Suppressor macrophage treated with lipopolysaccharide for 1 hour (primary cell): ENCODE measurements at places on chromosomes 5 and 9.

DNA sequence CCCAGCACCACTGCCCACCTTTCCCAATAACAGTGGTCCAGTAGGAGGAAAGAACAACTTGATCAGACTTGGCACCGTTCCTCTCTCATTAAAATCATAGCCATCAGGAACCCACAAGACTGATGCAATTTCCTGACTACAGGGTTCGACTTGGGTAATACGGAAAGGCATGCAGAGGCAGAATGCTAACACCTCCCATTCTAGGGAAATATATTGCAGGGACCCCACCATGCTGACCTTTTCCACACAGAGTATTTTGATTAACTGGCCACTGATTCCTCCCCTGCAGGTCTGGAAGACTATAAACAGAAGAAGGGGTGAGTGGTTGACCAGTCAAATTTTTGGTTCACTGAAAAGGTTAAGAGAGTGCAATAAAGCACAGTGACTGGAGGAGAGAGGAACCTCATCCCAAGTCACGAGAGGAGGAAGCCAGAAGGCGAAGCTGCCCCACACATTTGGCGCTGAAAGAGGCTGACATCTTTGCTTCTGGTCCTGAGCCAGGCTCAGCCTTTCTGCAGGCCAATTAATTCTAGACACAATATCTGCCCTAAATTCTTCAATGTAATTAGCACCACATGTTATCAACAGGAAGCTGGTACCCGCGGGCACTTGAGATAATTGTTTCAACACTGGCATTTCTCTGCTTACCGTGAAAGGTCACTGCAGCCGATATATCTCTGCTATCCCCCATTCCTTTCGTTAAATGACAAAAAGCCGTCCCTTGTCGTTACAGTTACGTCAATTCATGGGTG is 64.7 kb upstream of the SPOCK1 start:
- DNase-seq: peak; percentile 53

GRCh38 chr9:31325778-31326177 is 1058.7 kb upstream of the ACO1 start:
- DNase-seq: no peak

DNA sequence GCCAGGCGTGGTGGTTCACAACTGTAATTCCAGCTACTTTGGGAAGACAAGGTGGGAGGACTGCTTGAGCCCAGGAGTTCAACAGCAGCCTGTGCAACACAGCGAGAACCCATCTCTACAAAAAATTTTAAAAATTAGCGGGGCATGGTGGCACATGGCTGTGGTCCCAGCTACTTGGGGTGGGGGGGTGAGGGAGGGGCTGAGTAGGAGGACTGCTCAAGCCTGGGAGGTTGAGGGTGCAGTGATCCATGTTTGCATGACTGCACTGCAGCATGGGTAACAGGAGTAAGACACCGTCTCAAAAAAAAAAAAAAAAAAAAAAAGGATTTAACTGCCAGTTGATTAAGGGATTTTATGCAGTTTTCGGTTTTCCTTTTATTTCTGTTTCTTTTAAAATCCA is 65.0 kb downstream of the PTBP3 start:
- DNase-seq: no peak

DNA sequence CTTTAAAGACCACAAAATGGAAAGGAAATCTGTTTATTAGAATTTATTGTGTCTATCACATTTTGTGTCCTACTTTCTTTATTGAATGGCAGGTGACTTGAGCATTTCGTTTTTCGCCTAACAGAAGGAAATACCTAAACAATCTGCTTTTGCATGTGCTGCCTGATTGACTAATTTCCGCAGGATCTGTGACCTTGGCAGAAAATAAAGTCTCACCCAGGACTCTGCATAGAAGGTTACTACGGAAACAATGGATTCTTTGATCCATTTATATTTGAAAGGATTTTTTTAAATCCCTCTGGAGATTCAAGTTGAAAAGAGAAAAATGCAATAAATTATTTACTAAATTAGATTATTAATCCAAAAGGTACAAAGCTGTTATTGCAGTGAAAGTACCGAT is 61.0 kb upstream of the CAST start:
- no peak for DNase-seq

DNA sequence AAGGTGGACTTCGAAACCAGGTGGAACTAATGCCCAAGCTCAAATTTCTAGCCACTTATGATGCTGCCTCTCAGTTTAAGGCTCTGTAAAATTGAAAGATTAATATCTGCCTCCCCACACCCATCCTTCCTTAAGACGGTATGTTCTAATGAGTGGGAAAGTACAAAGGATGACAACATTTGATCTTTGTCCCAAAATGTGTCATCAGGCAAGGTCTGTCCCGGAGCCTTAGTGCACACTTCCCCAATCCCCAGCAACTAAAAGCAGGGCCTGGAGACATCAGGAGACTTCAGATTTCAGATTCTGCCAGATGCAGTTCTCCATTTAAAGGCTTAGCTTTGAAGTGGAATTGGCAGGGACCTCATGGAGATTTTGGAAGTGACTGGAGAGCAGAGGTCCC is 316.5 kb downstream of the ASTN2 start:
- DNase-seq: peak; percentile 18

GRCh38 chr9:128250839-128251731 is 24.7 kb downstream of the GOLGA2 start:
- no peak for DNase-seq

DNA sequence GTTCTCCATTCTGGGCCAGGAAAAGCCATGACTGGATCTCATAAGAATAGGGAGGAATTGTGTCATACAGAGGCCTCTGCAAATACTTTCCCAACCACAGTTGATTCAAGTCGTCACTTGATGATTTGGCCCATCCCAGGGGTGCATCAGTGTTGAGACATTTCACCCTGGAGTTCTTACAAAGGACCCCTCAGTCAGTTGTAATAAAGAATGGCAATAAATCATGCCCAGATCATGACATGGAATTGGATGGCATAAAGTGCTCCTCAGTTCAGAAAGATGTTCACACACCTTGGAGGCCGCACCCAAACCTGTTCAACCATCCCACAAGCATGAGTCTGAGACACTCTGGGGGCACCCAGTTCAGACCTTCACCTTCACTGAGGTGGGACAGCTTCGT is 168.1 kb downstream of the NR3C1 start:
- DNase-seq: no peak

DNA sequence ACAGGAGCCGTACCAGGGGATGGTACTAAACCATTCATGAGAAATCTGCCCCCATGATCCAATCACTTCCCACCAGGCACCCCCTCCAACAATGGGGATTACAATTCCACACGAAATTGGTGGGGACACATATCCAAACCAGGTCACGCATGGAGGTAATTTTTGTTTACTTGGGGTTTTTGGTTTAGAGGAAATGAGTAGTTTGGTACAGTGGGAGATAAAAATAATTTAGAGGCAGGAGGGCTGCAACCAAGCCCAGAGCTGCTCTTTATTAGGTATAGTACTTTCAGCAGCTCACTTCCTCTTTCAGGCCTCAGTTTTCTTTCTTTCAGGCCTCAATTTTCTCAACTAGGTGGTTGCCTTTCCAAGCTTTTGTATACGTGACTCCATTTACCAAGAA is 23.2 kb downstream of the PRUNE2 start:
- DNase-seq: no peak

GRCh38 chr5:1468247-1468612 is 23.0 kb upstream of the SLC6A3 start:
- no peak for DNase-seq

DNA sequence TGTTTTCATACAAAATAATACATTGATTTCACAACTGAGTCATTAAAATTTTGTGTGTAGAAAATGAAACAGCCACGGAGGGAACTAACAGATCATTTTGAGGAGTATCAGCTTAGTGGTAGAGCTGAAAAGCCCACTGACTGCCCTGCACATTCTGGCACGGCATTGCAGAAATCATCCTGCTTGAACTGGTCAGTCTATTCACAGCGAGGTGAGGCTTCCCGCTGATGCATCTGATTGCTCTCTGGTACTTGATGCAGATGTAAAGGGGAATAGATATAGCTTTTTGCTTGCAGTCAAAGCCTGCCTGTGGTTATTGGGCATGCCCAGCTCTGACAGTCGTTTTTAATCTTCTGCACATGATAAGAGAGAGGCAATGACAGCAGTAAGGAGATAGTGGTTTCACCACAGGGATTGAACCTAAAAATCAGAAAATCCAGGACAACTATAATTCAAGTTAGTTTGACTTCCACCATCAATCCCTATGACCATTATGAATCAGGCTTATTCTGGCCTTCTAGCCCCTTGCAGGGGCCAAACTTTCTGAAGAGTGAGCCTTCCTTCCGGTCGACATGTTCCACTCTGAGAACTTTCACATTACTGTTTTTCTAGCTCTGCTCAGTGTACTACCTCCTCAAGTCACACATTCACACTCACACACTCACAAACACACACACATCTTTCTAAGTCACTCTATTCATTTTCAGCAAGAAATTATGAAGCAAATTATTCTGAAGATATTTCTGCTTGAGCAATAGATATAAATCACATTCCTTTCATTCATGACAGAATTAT is 782.8 kb upstream of the NUDT12 start:
- no peak for DNase-seq

DNA sequence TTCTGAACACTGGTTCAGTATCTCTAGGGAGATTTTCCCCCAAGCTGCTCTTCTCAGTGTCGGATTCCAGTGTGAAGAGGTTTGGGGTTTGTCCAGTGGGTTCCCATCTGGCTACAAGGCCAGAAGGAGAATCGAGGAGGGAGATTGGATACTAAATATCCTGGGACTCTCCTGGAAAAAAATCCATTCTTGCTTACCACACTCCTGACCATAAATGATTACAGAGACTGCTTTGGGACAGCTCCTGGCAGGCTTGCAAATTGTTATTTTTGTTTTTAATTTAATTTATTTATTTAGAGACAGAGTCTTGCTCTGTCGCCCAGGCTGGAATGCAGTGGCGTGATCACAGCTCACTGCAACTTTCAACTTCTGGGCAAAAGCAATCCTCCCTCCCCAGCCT is 4.7 kb upstream of the SUSD1 start:
- no peak for DNase-seq

DNA sequence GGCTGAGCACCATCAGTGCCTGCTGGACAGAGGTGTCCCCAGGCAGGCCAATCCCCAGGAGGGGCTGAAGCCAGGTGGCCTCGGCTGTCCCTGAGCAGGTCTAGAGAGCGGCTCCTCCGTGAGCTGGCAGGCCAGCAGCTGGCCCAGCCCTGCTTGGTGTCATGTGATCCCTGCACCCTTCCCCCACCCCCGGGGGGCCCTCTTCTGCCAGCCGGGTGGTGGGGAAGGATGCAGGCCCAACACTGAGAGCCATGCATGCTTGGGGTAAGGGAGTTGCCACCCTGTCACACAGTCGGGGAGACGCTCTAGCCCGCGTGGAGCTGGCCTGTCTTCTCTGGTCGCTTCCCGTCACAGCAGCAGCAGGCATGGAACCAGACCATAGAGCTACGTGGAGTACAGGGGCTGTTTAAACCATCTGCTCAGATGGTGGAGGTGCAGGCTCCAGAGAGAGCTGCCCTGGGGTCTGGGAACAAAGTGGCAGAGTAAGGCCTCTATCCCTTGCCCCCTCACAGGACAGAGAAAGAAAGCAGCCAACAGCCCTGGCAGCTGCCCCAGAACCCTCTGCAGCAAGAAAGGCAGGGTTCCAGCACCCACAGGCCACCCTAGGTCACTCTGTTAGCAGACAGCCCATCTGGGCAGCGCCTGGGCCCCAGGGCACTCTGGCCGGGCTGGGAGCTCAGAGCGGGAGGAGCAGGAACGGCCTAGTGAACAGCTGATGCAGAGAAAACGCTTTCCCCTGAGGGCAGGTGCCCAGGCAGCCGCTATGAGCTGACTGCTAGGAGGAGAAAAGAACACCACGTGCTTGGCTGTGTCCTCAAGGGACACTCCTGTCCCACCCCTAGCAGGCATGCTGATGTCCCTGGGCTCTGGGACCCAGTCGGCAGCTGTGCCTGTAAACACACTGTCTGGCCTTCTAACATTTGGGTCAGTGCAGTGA is 6.8 kb downstream of the RALGDS start:
- no peak for DNase-seq

DNA sequence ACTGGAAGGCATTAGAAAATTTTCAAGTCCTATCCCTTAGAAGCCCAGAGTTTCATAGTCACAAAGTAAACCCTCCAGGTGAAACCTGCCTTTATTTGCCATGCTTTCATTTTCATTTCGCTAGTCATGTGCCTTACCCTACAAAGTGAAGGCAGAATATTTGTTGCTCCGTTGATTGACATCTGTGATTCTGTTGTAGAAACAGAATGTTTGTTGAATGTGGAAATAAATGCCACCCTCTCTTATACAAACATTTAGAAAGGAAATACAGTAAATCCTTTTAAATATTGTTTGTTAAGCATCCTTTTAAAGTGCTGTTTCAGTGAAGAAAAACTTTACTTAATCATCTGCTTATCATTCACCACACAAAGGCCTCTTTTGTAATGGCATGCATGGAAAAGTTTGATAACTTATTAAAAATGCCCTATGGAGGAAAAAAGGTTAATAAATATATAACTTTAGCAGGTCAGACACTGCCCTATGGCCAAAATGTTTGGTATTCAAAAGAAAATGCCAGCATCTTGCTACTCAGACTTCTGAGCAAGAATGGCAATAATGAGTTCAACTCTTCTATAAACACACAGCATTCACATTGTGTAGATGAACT is 34.3 kb upstream of the CAST start:
- no peak for DNase-seq
